GM12865 (cell line): ENCODE measurements at places on chromosomes 4 and X.

GRCh38 chr4:28488021-28488420 lies 1627.4 kb downstream of the STIM2 start:
- DNase-seq, result no peak

- DNase-seq, result no peak
Observed at GRCh38 chrX:149848855-149849254, 32.1 kb upstream of the MAGEA8 start.

GRCh38 chr4:2698951-2699505 lies 57.1 kb downstream of the TNIP2 start:
- DNase-seq, result no peak

GRCh38 chr4:139651282-139652194 lies 14.1 kb upstream of the MGST2 start:
- peak; percentile 76 for DNase-seq

DNA sequence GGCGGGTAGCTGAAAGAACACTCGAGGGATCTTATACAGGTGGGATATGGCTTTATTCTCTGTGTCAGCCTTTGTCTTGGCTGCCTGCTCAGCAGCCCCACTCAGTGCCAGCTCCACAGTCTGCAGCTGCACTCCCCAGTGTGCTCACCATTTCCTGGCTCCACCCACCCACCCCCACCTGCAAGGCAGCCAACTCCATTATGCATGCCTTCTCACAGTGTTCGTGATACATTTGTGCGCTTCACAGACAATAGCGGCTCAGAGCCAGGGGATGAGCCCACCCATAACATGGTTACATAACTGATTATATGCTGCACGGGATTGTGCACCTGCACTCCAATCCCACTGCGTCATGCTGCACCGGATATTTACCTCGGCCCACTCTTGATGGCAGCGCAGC lies 8.8 kb upstream of the TMEM128 start:
- DNase-seq, result no peak

DNA sequence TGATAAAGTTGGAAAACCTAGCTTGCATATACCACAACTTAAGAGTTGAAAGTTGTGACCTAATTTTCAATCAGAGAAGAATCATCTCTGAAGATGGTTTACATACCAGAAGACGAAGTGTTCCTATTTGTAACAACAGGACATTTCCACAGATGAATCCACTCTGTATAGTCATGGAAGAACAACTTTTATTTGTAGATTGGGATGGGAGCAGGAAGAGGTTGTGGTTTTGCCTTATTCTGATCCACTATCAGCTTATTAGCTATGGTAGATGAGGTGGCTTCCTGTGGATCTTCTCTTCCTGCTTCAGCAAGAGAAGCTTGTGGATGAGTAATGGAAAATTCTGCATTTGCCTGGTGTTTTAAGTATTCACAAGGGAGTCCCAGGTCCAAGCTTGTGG lies 18.6 kb upstream of the SUPT20HL1 start:
- no peak for DNase-seq

- no peak for DNase-seq
Observed at GRCh38 chr4:181933471-181933870, 309.7 kb upstream of the TENM3 start.

DNA sequence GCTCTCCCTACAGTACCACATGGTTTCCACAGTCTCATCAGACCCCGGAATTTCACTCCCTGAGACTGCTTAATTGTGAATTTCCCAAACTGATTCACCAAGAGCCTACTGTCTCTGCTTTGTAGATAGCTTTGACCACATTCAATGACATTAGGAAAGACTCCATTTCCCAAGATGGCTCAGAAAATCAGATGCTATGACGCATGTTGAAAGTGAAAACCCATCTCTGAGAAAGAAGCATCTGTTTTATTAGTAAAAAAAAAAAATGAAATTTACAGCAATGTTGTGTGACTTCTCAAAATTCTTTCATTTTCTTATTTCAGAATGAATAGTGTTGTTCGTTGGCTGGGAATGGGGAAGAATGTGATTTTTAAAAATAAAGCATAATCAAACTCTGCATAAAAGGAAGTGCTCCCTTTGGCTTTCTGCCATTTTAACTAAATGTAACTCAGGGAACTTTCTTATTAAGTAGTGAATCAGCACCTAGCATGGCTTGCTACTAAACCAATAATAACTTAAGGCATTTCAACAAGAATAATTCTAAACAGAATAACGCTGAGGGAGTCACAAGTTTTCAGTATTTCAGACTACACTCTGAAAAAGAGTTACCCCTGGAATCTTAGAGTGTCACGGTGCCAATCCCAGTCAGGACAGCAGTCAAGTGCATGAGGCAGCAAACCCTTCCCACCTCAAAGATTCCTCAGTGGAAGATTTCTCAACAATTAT lies 97.4 kb upstream of the MYOZ2 start:
- DNase-seq, result peak; percentile 57

DNA sequence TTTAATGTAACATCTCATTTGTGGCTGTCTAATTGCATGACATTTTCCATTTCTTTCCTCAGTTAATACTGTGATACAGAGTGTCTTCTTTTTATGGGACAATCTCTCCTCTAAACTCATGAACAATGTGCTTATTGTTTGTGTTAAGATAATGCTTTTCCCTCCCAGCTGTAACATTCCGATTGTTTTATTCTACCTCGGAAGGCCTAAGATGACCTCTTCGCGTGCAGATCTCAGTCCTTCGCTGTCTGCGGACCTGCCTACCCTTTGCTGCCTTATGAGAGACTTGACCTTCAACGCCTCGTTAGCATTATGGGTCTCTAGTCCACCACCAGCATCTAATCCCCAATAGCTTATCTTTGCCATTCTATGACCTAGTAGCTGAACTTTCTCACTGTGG lies 29.8 kb upstream of the ZFP42 start:
- no peak for DNase-seq

GRCh38 chr4:168200685-168201084 lies 108.3 kb downstream of the ANXA10 start:
- no peak for DNase-seq

- DNase-seq, result no peak
Observed at GRCh38 chr4:71765350-71765749, 18.5 kb downstream of the GC start.

DNA sequence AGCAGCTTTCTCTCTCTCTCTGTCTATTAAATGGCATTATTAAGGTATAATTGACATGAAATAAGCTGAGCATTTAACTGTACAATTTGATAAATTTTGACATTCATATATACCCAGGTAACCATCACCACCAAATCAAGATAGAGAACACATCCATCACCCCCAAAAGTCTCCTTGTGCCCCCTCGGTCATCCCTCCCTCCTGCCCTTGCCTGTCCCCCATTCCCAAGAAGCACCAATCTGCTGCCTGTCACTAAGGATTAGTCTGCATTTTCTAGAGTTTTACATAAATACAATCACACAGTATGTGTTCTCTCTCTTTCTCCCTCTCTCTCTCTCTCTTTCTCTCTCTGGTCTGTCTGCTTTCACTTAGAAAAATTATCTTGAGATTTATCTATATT lies 25.0 kb upstream of the TMEM154 start:
- DNase-seq, result no peak

- DNase-seq, result no peak
Observed at GRCh38 chrX:48591255-48591791, 6.0 kb upstream of the WDR13 start.

DNA sequence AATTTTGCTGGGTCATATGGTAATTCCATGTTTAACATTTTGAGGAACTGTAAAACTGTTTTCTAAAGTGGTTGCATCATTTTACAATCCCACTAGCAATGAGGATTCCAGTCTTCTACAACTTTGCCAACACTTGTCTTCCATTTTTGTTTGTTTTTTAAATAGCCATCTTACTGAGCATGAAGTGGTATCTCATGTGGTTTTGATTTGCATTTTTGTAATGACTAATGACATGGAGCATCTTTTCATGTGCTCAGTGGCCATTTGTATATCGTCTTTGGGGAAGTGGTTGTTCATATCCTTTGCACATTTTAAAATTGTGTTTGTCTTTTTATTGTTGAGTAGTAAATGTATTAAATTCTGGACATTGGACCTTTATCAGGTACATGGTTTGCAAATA lies 94.7 kb downstream of the TMEM131L start:
- DNase-seq, result peak; percentile 55

DNA sequence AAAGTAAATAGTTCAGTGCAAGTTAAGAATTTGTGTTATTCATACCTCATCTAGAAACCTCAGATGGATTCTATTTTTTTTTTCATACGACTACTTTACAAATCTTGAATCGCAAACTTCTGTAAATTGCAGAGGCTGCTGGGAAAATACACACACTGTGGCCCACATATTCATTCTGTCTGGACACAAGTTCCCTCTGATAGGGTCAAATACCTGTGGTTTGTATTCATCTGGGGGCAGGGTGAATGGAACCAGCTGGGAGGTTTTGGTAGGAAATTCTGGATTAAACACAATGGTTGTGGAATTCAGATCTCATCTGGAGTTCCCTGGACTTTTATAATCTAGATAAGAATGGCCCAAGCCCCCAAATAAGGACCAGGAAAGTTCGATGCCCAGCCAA lies 56.2 kb downstream of the SPATA18 start:
- DNase-seq, result no peak

DNA sequence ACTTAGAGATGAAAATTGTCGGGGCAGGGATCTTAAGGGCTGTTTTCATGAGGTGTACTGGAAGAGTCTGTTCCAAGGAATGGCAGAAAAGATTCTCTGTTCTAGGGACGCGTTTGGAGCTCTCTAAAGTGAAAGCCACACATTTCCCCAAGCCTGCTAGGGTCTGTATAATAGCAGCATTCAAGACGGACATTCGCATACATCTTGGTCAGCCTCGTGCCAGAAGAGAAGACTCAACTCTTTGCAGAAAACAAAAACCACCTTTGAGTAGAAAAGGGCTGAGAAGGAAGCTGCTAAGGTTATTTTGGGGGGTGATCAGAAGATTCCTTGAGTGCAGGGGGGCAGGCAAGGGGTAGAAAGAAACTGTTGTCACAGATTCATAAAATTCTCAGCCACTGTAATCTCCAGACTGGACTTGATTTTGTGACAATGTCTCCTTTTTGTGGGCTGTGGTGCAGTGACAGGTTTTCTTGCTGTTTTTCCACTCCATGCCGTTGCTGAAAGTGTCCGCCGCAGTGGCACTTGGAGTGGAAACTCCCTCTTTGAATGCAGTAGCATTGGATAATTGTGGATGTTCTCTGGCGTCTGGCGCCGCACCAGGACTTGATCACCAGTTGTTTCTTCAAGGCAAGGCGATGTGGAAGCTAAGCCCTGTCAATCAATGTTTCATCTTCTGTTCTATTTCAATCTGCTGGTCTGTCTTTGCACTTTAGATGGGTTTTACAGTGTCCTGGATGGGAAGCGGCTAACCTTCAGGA lies 2.9 kb downstream of the GYG2 start:
- no peak for DNase-seq

GRCh38 chrX:154096140-154097002 lies 1.1 kb downstream of the MECP2 start:
- peak; percentile 52 for DNase-seq

DNA sequence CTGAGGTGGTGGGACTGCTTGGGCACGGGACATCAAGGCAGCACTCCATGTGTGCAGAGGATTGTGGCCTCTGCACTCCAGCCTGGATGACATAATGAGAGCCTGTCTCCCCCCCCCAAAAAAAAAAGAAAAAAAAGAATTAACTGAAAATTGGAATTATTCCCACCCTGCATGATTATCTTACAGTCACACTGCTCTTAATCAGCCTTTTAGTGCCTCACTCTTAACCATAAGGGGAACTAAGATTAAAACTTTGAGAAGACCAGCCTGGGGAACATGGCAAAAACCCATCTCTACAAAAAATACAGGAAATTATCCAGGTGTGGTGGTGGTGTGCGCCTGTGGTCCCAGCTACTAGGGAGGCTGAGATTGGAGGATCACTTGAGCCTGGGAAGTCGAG lies 94.6 kb downstream of the UBE2K start:
- DNase-seq, result no peak

DNA sequence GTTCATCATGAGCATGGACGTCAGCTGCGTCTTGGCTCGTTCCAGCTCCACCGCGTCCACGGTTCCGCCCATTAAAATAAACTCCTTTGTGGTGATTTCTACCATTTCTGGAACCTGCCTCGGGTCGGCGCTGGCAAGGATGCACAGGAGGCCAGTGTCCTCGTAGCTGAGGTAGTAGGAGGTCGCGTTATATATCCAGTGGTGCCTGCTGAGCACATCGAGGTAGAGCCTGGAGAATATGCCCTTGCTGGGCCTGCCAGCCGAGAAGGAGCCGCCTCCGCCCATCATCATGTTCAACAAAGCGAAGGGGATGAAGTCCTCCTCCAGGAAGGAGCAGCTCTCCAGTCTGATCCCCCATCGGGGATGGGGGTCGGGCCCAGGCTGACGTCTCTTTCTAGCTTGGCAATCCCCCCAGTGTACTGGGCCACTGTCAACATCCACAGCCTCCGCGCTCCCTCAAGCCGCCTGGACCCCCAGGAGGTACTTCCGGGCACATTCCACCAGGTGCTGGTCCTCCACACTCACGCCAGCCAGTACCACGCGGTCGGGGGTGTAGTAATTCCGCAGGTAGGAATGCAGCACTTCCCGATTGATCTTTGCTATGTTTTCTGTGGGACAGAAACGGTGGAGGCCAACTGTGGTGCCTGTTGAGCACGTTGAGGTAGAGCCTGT lies 120.9 kb upstream of the GRID2 start:
- no peak for DNase-seq

DNA sequence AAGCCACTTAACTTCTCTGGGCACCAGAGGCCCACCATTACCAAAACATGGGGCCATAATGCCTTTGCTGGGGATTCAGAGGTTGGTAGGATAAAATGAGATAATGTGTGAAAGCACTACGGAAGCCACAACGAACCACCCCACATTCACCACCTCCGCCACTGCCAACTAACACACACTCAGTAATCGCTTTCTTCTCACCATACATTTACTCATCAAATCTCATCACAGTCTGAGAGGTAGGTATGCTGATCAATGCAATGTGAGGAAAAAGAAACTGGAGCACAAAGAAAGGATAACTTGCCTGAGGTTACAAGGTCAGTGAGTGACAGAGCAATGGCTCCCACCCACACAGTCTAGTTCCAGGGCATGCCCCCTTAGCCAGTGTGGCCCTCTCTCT lies 257.3 kb downstream of the NR3C2 start:
- no peak for DNase-seq

GRCh38 chr4:176014583-176015108 lies 51.0 kb upstream of the WDR17 start:
- no peak for DNase-seq

GRCh38 chr4:24798036-24798610 lies 2.8 kb downstream of the SOD3 start:
- DNase-seq, result no peak

- DNase-seq, result no peak
Observed at GRCh38 chrX:17567187-17567586, 170.1 kb upstream of the SCML1 start.

GRCh38 chrX:42289492-42290385 lies 366.4 kb upstream of the CASK start:
- DNase-seq, result no peak

DNA sequence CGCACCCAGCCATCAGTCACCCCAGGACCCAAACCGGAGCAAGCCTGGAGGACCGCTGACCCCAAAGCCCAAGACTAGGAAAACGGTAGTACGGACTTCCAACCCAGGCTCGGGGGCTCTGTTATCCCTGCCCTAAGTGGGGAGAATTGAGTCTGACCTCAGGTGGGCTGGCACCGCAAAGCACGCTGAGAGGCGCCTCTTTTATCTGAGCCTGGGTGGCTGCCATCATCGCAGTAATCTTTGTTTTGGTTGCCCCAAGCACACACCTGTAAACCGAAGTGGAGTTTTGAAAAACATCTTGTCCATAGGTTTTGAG lies 894 bp upstream of the SH3RF1 start:
- peak; percentile 22 for DNase-seq
